ENCODE measurements at places on chromosomes 3 and 15.

- DNase-seq = no peak
These were observed 50.1 kb downstream of the SETD2 start for GRCh38 chr3:47113669-47114365.

- DNase-seq = no peak
These were observed 27.7 kb downstream of the HES1 start for GRCh38 chr3:194163697-194164096.

DNA sequence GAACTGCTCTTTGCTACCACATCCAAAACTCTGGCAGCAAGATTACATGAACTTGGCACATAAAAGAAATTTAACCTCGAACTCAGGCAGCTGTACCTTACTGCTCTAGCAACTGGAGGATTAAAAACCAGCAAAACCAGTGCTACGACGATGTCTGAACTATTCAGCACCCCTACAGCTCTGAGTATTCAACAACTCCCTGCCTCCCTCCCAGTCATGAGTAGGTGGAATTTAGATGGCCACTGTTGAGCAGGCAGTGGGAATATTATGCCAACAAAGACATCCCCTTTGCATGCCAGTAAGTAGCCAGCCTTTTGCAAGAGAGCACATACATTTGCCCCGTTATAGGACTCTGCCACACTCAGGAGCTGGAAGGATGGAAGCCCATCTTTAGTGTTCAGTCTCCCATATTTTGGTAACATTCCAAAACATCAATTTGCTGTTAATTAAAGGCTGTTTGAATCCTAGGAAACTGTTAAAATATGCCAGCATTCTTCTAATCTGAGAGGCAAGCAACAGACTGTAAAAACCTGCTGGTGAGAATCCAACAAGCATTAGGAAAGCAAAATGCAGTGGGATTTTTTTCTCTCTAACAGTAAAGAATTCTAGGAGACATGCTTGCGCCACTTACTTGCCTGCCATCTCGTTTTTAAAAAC lies 85.4 kb downstream of the ZNF385D start:
- no peak for DNase-seq

DNA sequence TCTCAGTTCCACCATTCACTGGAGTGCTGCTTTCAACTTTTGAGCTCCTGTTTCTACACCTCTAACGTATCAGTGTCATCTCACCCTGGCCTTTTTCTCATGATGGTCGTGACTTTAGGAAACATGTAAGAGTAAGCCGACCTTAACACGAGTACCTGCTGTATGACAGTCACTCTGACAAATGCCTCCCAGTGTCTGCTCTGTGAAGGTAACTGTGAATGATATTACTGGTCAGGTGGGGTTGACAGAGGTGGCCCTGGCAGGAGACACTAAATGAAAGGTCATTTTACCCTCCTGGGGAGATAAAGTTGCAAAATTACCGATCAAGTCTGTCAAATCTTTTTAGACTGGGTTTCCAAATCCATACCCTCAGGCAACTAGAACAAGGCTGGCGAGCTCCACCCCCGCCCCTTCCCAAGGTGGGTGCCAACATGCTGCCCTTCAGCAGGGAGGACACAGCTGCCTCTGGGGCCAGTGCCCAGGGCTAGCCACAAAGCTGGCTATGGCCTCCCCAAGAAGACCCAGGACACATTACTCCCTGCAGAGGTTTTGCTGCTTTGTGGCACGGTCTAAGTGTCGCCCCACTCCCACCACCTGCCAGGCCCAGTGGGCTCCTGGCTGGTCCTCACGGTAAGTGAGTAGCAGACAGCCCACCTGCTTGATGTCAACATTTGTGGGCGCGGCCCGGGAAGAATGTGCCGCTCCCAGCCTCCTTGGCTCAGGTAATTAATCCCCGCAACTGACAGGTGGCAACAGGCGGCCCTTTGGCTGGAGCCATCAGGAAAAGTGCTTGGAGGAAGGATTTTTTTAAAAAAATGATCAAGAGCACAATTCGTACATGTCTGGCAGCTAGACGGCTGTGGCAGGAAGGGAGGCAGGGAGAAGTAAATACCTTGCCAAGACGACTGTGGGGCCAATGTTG lies 211.8 kb downstream of the TP63 start:
- no peak for DNase-seq

- no peak for DNase-seq
These were observed 13.7 kb downstream of the USP13 start for GRCh38 chr3:179666436-179667035.

- DNase-seq = no peak
These were observed 30.5 kb downstream of the RFTN1 start for GRCh38 chr3:16482770-16483531.

- DNase-seq = no peak
These were observed 45.5 kb upstream of the CGNL1 start for GRCh38 chr15:57330619-57331340.

DNA sequence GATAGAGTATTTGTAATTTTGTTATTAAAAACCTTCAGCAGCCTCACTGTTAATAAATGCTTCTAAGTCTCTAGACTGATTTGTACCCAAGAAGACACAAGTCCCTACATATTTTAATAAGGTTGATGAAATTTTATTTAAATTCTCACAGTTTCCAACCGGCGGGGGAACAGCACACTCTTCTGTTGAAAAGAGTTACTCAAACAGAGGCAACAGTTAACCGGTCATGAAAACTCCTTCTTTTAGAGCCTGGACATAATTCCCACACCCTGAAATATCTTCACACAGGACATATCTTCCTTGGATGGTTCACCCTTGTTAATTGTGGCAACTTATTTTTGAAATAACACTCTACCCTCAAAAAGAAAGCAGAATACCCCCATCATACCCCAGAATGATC lies 278.8 kb downstream of the FOXP1 start:
- DNase-seq = no peak

- DNase-seq = no peak
These were observed 14.4 kb upstream of the ANKRD28 start for GRCh38 chr3:15812183-15812582.

DNA sequence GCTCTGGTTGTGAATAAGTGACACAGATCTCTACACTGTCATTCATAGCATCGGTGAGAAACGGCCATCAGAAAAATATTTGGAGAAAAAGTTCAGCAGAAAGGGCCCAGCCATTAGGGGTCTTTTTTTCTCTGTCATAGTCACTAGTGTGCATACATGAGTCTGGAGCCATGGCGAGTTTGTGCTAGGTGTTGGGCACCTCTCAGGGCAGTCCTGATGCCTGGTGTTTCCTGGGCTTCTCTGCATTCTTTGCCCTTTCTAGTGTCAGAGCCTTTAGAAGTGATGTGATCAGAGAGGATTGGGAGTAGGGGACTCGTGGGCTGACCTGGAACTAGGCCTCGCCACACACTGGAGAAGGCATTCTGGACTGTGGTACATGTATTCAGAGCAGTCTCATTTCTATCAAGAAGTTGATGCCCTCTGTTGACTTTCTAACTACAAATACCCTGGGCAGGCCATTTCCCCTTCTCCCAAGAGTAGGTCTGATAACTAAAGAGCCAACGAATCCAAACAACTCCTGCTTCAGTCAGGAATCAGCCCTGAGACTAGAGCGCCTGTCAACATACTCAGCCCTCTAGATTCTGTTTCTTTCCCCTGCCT lies 1.6 kb downstream of the KY start:
- no peak for DNase-seq

DNA sequence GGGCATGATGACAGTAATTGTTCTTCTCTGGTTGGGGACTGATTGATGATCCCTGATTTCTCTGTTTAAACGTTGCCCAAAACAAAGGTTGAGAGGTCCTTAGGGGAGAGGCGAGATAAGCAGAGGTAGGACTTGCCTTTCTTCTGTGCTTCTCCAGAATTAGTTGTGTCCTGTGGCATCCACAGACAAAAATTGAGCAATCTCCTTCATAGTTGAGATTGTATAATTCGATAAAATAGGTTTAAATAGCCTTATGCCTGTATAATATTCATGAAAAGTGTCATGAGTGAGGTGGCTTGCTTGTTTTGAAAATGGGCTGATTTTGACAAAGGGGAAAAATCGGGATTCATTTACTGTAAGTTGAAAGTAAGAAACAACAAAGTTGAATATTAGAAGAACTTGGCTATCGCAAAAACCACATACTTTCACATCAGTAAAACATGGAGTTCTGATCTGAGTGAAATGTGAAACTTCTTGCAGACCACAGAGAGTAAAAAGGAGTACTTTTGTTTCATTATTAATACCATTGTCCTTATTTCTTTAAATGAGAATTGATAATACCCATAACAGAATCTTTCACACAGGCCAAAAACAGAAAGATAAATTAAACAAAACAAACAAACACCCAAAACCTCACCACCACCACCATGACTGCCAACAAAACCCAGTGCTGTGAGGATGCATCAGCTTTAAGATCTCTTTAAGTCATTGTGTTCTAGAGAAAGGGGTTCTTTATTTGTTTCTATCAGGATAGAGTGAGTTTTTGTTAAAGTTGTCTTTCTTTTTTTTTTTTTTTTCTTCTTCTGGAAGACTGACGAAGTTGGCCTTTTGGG lies 155.7 kb downstream of the LPP start:
- DNase-seq = no peak

GRCh38 chr3:36579746-36580145 lies 184.6 kb downstream of the DCLK3 start:
- no peak for DNase-seq

DNA sequence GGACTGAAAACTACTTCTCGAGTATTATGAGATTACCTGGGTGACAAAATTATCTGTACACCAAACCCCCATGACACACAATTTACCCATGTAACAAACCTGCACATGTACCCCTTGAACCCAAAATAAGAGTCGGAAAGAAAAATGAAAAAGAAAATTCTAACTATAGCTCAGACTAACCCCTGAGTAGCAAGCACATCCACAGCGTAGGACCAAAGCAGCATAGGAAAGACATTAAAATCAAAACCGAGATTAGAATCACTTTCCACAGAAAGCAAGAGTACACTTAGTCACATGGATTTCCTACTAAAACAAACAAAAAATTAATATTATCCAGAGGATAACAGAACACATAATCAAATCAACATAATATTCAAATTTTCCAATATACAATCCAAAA lies 6.3 kb upstream of the PIK3CA start:
- no peak for DNase-seq

DNA sequence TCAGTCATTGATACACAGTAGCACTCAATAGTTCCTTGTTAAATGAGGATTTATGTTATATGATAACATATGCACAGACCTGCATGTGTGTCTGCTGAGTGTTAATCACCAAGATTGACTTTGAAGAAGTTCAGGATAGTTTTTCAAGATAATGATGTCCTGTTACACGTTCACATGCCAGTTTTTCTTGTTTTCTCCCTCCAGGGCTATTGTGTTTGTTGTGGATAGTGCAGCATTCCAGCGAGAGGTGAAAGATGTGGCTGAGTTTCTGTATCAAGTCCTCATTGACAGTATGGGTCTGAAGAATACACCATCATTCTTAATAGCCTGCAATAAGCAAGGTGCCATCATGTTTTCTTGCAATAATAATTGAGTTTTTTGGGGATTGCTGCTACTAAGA lies 9.8 kb downstream of the SRPRB start:
- DNase-seq = no peak

GRCh38 chr3:116445311-116445841 lies at the start of gene LSAMP:
Gene LSAMP (minus strand): TSS chr3:116445487.
- DNase-seq = no peak

Data from activated CD8-positive, alpha-beta memory T cell treated with anti-CD3 and anti-CD28 coated beads for 4 hours (primary cell).